Mononuclear cell (primary cell): ENCODE measurements at places on chromosomes 5 and 9. TPM values are rescaled to one million over a fixed set of nuclear protein-coding genes. Genes with fewer than 3 reads are reported as not detected.

The IL5 gene
- total RNA-seq: not detected

The TRIM7 gene
- 1.9 TPM for total RNA-seq

The GADD45G gene
- 1.8 TPM for total RNA-seq

The KIF12 gene
- not detected for total RNA-seq

The ST8SIA4 gene
- 20.7 TPM for total RNA-seq

The SLC4A9 gene
- 0.10 TPM for total RNA-seq

The PCDHAC2 gene
- not detected for total RNA-seq

The OR2V1 gene
- not detected for total RNA-seq

The SNAPC3 gene
- 7.6 TPM for total RNA-seq

The MARCHF11 gene
- not detected for total RNA-seq

The CNTRL gene
- 35.2 TPM for total RNA-seq

The NRG2 gene
- total RNA-seq: 0.10 TPM

The F2RL1 gene
- total RNA-seq: 4.2 TPM

The DOCK8 gene
- 80.8 TPM for total RNA-seq

The SPAG8 gene
- total RNA-seq: 0.42 TPM

The PCDHGC4 gene
- total RNA-seq: 0.10 TPM

The PALM2AKAP2 gene
- total RNA-seq: under 0.01 TPM

The CATSPER3 gene
- 0.10 TPM for total RNA-seq

The ISL1 gene
- total RNA-seq: not detected

The OSMR gene
- total RNA-seq: not detected

The OCLN gene
- total RNA-seq: 0.10 TPM

The TPPP gene
- 0.84 TPM for total RNA-seq

The DAP gene
- total RNA-seq: 20.1 TPM

The PKD2L2 gene
- not detected for total RNA-seq

The TICAM2 gene
- total RNA-seq: 1.2 TPM

The NOTCH1 gene
- total RNA-seq: 28.1 TPM

The FBP1 gene
- 12.2 TPM for total RNA-seq

The SYNPO gene
- 0.42 TPM for total RNA-seq

The SARDH gene
- 4.7 TPM for total RNA-seq

The GABRA1 gene
- total RNA-seq: not detected

The ADCY2 gene
- under 0.01 TPM for total RNA-seq

The ARSI gene
- total RNA-seq: 4.8 TPM
